ENCODE measurements at places on chromosomes 16 and 17.

DNA sequence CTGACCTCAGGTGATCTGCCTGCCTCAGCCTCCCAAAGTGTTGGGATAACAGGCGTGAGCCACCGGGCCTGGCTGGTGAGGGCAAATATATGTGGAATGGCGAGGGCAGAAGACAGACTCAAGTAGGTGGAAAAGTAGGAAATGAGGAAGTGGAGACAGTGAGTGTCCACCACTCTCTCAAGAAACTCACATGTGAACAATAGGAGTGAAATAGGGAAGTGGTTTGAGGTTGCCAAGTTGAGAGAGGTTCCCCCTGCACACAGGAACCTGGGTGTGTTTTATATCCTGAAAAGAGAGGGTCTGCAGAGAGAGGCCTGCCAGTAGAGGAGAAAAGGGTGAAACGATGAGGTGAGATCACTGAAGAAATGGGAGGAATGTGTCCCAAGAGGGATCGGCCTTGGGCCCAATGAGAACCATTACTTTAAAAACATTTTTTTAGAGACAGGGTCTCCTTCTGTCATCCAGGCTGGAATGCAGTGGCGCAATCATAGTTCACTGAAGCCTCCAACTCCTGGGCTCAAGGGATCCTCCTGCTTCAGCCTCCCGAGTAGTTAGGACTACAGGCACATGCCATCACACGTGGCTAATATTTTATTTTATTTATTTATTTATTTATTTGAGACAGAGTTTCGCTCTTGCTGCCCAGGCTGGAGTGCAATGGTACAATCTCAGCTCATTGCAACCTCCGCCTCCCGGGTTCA is 17.1 kb upstream of the CORO1A start:
- peak; percentile 34 for DNase-seq

DNA sequence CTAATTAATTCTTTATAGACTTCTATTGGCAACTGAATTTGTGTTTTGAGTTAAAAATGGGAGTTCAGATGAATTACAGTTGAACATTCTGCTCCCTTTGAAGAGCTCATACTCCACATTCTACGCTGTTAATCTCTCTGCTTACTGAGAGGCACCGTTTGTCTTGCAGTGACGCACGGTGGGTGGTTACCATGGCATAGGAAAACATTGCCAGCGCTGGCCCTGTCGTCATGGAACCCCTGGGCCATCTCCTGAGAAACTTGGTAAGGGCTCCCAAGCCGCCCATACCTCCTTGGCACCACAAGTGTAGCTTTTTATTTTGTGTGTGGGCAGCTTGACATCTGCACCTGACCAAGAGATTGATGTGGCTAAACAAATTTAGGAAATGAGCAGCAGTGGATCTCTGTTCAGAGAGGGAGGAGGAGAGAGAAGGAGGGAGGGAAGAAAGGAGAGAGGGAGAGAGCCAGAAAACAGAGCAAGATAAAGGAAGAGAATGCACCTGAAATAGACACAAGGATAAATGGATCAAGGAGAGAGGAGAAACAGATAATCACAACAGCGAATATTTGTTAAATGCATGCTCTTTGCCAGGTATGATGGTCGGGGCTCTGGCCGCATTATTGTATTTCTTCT is 398.5 kb downstream of the HAPSTR1 start:
- DNase-seq = no peak

DNA sequence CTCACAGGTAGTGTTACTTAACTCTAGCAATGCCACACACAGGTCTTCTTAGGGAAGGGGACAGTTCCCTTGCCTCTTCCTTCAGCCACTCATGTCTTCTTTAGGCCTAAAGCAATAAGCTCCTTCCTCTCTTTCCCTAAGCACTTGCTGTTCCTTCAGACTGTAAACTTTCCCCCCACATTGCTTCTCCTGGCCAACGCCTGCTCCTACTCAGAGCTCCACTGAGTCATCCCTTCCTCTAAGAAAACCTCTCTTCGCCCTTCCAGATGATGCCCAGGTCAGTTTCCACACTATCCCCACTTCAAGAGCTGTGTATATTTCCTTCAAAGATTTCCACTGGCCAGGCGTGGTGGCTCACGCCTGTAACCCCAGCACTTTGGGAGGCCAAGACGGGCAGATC is 12.5 kb upstream of the EPOP start:
- DNase-seq = no peak

- no peak for DNase-seq
Measured at GRCh38 chr16:25625620-25626019, 66.1 kb upstream of the HS3ST4 start.

- peak; percentile 11 for DNase-seq
Measured at GRCh38 chr17:39092692-39093230, 58.7 kb downstream of the PLXDC1 start.

- no peak for DNase-seq
Measured at GRCh38 chr16:50156590-50156989, 3.5 kb downstream of the TENT4B start.

GRCh38 chr17:1475321-1475854 is 17.1 kb downstream of the MYO1C start:
- DNase-seq = no peak

DNA sequence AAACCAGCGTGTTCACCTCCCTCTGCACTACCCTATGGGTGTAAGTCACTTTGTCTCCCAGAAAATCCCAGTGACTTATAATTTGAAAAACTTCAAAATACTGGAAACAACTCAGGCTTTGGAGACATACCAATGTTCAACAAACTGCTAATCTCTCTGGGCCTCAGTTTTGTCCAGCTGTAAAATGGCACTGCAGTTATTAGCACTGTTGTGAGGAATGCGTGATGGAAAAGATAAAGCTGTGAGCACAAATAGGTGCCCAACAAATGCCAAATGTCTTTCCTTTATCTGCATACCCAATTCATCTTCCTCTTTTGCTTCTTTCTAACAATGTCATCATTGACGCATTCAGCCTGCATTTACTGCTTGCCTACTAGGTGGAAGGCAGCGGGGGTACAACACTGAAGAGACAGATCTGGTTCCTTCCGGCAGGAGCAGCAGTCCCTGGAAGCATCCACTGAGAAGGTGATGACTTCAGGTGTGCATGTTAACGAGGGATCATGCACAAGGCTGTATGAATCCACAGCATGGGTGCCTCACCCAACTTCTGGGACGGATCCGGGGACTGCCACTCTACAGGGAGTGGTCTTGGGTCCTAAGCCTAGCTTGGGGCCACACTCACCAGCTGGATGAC is 63.4 kb downstream of the CYTH1 start:
- DNase-seq = no peak

GRCh38 chr17:81422776-81423697 is 27.8 kb downstream of the BAHCC1 start:
- DNase-seq = no peak

- DNase-seq = no peak
Measured at GRCh38 chr17:68693466-68693865, 92.3 kb upstream of the FAM20A start.

- DNase-seq = no peak
Measured at GRCh38 chr17:64343071-64343774, 47.4 kb downstream of the PECAM1 start.

GRCh38 chr17:74830861-74831260 is 28.8 kb downstream of the GRIN2C start:
- DNase-seq = no peak

DNA sequence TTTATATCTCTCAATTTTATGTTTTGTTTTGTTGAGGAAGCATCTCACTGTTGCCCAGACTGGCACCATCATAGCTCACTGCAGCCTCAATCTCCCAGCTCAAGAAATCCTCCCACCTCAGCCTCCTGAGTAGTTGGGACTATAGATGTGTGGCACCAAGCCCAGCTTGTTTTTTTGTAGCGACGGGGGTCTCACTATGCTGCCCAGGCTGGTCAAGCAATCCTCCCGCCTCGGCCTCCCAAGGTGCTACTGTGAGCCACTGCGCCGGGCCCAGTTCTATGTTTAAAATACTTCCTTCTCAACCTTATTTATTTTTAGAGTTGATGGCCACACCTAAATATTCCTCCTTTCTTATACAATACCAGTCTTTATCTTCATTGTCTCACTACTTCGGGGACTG is 1.9 kb upstream of the NFE2L1 start:
- no peak for DNase-seq

DNA sequence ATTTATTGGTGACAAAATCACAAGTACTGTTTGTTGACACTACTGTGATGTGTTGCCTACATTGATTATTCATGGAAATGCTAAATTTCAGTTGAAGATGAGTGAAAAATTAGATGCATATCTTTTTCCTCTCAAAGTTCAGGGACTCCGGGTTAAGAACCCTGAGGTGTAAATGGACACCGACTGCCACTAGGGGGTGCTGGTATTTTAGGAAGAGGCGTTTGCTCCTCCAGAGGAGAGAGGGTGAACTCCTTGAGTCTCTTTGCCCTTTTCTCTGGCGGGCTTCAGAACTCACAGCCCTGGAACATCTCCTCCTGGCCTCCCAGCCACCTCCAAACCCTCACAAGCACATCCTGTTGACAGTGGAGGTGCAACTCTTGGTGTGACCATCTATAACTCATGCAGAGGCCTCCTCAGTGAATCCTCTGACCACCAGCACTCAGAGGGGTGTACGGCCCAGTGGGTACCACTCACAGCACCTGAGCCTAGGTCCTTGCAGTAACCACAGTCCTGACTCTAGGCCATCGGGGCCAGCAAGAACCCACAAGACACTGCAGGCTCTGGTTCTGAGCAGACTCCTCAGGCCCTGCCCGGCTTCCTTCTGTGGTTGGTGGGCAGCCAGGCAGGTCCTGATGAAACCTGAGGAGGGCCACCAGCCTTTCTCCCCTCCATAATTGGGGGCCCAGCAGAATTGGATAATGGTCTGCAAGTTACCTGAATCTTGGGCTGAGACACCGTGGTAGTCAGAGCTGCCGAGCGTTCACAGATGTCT is 26.2 kb upstream of the PIK3R5 start:
- peak; percentile 76 for DNase-seq

DNA sequence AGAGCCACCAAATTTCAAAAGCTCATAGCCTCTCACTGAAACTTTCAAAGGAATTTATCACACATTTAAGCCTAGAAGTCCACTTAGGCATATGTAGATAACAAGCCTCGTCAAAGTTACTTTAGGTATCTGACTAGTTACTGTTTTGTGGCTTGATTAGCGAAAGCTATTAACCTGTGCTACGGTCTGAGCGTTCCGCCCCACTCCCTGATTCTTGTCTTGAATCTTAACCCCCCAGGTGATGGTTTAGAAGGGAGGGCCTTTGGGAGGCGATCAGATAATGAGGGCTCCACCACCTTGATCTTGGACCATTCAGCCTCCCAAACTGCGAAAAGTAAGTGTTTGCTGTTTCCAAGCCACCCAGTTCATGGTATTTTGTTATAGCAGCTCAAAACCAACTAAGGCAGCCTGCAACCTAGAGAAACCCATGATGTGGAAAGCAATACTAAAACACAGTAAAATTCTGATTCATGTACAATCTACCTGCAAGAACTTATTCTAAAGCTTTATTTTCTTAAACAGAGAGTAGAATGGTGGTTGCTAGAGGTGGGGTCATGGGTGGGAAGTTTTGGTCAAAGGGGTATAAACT is 7.1 kb downstream of the HSDL1 start:
- no peak for DNase-seq

DNA sequence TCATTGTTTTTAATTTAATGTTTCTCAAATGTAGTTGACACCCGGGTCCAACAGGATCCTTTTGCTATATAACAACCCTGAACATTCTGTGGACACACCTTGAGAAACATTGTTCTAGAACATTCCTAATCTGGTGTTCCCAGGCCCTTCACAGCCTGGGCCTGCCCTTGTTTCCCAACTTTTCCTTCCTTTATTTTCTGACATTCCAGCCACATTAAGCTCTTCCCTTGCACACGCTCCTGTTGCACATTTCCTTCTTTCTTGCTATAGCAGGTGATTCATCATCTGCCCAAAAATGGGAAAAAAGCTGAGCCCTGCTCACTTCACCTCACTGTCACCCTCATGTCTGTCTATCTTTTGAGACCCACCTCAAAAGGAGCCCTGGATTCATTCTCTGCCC is 67.9 kb upstream of the MARCHF10 start:
- DNase-seq = no peak

DNA sequence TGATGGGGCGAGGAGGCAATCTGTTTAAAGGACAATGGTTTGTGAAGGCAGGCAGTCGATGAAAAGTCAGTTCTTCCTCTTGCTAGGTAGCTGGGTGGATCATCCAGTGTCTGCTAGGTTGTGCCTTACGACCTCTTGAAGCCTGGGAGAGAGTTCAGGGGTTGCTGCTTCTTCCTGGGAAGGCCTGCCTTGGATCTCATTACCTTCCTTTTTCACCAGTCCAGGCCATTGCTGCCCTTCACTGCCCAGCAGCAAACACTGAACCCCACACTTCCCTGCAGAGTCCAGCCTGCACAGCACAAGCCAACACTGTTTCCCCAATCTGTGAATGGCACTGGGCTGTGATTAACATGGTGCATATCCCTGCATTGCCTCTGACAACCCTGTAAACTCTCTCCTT is 24.7 kb downstream of the HS3ST2 start:
- DNase-seq = no peak

- DNase-seq = peak; percentile 51
Measured at GRCh38 chr17:43917016-43917347, 9.6 kb upstream of the MPP2 start.

- peak; percentile 85 for DNase-seq
Measured at GRCh38 chr17:7478276-7479212, 887 bp downstream of the ZBTB4 start.

GRCh38 chr17:60076811-60077210 is 1.9 kb downstream of the HEATR6 start:
- no peak for DNase-seq

- DNase-seq = no peak
Measured at GRCh38 chr16:8697965-8698364, 23.5 kb downstream of the ABAT start.

DNA sequence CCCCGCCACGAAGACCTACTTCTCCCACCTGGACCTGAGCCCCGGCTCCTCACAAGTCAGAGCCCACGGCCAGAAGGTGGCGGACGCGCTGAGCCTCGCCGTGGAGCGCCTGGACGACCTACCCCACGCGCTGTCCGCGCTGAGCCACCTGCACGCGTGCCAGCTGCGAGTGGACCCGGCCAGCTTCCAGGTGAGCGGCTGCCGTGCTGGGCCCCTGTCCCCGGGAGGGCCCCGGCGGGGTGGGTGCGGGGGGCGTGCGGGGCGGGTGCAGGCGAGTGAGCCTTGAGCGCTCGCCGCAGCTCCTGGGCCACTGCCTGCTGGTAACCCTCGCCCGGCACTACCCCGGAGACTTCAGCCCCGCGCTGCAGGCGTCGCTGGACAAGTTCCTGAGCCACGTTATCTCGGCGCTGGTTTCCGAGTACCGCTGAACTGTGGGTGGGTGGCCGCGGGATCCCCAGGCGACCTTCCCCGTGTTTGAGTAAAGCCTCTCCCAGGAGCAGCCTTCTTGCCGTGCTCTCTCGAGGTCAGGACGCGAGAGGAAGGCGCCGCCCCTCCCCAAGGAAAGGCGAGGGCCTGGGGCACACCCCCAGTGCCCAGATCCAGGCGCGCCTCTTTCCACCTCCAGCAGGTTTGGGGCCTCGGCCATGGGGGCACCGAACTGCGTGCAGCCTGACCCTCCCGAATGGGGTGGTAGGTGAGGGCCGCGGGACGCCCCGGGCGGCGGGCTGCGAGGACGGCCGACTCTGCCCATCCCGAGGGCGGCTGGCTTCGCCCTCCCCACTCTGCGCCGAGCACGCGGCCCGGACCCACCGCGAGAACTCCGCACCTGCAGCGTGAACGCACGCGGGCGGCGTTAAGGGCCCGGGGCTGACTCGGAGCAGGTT is 664 bp downstream of the HBQ1 start:
- no peak for DNase-seq
